Glomerular endothelial cell (primary cell): ENCODE measurements at places on chromosomes 7 and 10.

GRCh38 chr7:121440857-121441503, 44.9 kb upstream of the FAM3C start:
- no peak for DNase-seq

- no peak for DNase-seq
Measured at GRCh38 chr10:125823663-125824251, 411 bp downstream of the BCCIP start.

DNA sequence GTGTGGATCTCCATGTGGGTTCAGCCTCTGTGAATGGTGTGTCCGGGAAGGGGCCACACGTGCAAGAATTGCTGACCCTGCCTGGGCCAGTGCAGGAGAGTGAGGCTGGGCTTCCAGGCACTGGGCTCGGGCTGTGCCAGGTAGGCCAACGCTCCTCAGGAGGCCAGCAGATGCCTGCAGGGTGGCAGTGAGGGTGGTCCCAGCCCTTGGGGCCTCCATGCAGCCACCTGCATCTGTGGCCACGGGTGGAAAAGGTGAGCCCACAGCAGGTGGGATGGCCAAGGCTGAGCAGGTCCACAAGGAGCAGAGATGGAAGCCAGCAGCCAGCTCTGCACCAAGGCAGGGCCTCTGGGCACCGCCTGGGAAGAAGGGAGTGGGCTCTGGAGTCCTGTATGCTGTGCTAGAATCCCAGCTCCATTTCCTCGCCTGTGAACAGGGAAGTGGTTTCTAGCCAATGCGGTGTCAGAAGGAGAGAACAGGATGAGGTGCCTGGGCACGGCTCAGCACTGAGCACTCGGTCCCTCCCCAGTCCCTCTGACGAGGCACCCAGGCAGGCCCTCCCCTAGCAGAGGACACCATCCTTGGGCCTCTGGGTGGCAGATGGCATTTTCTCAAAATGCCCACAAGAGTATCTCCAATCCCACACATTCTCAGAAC, 31.1 kb upstream of the RET start:
- DNase-seq = no peak

- DNase-seq = no peak
Measured at GRCh38 chr7:5012985-5013384, 32.7 kb upstream of the RBAK start.
